ENCODE measurements at places on chromosomes 5 and 9. TPM values are rescaled to one million over a fixed set of nuclear protein-coding genes. Genes with fewer than 3 reads are reported as not detected.

GRCh38 chr9:15278091-15278687 lies 28.8 kb downstream of the TTC39B start:
- no peaks in the 10 kb centered on the region for H3K27me3 ChIP-seq
- DNase-seq = no peak
- H3K36me3 ChIP-seq = no peaks in the 10 kb centered on the region
- no peak overlapping the region for H3K4me3 ChIP-seq

SLC46A2 gene
- not detected for polyA plus RNA-seq

DNA sequence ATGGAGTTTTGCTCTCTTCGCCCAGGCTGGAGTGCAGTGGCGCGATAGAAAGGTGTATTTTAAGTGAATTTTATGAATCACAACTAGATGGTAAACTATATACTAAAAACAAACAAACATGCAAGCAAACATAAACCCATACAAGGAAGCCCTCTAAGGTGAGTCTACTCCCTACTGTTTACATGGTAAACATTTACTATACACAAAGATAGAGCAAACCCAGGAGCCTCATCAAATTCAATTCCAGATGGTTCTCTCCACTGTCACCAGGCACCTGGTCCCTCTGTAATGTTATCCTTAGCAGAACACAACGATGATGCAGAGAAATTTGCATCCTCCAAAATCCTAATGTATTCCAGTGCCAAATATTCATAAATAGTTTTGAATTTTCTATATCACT lies 17.9 kb downstream of the ANKH start:
- DNase-seq = no peak
- peaks cover 9% of the 10 kb centered on the region for H3K4me1 ChIP-seq
- peaks cover 33% of the 10 kb centered on the region for H3K36me3 ChIP-seq
- H3K27me3 ChIP-seq = no peaks in the 10 kb centered on the region
- no peak overlapping the region for H3K27ac ChIP-seq

GRCh38 chr5:86679949-86680348 lies 62.2 kb downstream of the COX7C start:
- no peaks in the 10 kb centered on the region for H3K36me3 ChIP-seq
- peaks cover 2% of the 10 kb centered on the region for H3K27me3 ChIP-seq
- H3K4me1 ChIP-seq = no peaks in the 10 kb centered on the region
- no peak overlapping the region for H3K4me3 ChIP-seq

DNA sequence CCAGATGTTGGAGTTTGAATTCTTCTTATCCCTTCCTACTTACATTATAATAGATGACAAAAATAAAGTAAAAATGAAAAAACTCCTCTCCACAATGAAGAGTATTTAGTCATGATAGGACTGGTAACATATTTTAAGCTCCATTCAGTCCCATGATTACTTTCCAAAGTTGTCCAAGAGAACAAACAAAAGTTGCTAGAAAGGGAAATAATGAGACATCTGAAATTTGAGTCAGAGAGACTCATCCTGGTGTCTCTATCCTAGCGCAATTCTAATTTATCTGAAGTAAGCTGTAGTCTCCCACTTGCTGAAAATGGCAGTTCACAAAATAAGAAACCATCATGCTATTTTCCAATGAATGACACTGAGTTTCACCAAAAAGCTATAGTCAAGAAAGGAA lies 152.2 kb downstream of the BNC2 start:
- DNase-seq = no peak
- H3K36me3 ChIP-seq = no peaks in the 10 kb centered on the region
- no peaks in the 10 kb centered on the region for H3K27me3 ChIP-seq
- no peak overlapping the region for H3K4me3 ChIP-seq

DNA sequence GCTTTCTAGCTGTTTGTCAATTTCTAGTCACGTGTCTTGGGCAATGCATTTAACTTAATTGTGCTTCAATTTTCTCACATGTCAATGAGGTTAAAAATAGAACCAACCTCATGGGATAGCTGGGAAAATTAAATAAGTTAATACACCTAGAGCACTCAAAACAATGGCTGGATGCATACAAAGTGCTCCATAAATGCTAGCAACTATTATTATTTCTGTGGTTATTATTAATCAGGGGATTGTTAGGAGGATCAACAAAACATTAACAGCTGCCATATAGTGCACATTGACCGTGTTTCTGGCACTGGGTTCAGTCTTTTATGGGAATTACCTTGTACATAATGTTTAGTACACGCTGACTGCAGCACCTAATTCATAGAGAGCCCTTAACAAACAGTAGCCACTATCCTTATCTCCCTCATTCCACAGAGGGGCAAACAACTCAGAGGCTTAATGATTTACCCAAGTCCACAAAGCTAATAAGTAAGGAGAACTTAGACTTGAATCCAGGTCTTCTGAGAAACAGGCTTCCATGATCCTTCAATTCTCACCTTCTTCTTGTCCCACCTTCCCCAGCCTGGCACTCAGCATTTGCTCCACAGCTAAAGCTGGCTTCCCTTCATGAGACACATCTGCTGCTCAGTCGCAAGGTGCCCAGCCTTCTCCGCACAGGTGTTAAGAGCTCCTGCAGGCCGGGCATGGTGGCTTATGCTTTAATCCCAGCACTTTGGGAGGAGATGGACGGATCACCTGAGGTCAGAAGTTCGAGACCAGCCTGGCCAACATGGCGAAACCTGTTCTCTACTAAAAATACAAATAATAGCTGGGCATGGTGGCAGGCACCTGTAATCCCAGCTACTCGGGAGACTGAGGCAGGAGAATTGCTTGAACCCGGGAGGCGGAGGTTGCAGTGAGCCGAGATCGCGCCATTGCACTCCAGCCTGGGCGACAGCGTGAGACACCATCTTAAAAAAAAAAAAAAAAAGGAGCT lies 137.4 kb upstream of the ABCA1 start:
- no peaks in the 10 kb centered on the region for H3K36me3 ChIP-seq
- H3K4me1 ChIP-seq = no peaks in the 10 kb centered on the region
- H3K27me3 ChIP-seq = no peaks in the 10 kb centered on the region
- H3K4me3 ChIP-seq = no peak overlapping the region

DNA sequence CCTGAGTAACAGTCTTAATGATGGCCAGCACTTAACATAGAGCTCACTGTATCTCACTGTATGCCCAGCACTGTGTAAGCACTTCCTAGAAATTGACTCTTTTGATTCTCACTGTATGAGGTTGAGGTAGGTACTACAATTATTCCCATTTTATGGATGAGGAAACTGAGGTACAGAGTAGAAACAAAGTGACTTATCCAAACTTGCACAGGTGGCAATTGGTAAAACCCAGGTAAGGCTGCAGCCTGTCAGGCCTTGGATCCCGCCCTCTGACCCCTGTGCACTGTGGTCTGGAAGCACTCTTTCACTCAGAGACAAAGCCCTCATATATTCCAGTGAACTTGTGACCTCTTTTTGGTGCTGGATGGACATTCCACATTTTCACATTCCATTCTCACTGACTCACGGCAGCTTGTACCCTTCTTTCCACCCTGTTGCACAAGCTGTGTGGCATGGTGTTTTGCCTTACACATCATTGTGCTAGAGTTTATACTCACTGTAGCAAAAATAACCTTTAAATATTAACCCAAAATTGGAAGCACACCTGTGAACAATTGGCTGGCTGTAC lies 21.7 kb downstream of the ANKRD55 start:
- no peaks in the 10 kb centered on the region for H3K27me3 ChIP-seq
- H3K36me3 ChIP-seq = no peaks in the 10 kb centered on the region
- no peak overlapping the region for H3K4me3 ChIP-seq

DNA sequence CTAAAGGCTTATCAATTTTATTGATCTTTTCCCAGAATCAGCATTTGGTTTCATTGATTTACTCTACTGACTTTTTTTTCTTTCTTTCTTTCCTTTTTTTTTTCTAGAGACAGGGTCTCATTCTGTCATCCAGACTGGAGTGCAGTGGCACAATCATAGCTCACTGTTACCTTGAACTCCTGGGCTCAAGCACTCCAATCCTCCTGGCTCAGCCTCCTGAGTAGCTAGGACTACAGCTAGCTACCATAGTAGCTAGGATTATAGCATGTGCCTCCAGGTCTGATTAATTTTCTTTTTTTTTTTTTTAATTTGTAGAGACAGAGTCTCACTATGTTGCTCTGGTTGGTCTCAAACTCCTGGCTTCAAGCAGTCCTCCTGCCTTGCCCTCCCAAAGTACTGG lies 11.7 kb downstream of the MLANA start:
- no peaks in the 10 kb centered on the region for H3K4me1 ChIP-seq
- peaks cover 12% of the 10 kb centered on the region for H3K36me3 ChIP-seq
- no peaks in the 10 kb centered on the region for H3K27me3 ChIP-seq
- no peak for DNase-seq

GRCh38 chr5:136724161-136724560 lies 358.8 kb upstream of the TRPC7 start:
- no peak overlapping the region for H3K27ac ChIP-seq
- no peaks in the 10 kb centered on the region for H3K27me3 ChIP-seq
- no peak for DNase-seq
- H3K4me1 ChIP-seq = no peaks in the 10 kb centered on the region

PRLR gene
- not detected for polyA plus RNA-seq

- H3K4me1 ChIP-seq = no peaks in the 10 kb centered on the region
- DNase-seq = no peak
- H3K4me3 ChIP-seq = no peak overlapping the region
- H3K27me3 ChIP-seq = no peaks in the 10 kb centered on the region
- H3K36me3 ChIP-seq = no peaks in the 10 kb centered on the region
- no peak overlapping the region for H3K27ac ChIP-seq
Observed at GRCh38 chr9:116940614-116941215, 253.6 kb downstream of the TRIM32 start.

GRCh38 chr5:73321757-73322436 lies 126.7 kb downstream of the FOXD1 start:
- H3K36me3 ChIP-seq = no peaks in the 10 kb centered on the region
- H3K27me3 ChIP-seq = peaks cover 2% of the 10 kb centered on the region
- H3K4me1 ChIP-seq = no peaks in the 10 kb centered on the region
- H3K27ac ChIP-seq = no peak overlapping the region
- H3K4me3 ChIP-seq = no peak overlapping the region

GRCh38 chr9:11457825-11458790 lies 845.3 kb upstream of the PTPRD start:
- H3K4me1 ChIP-seq = no peaks in the 10 kb centered on the region
- DNase-seq = no peak
- no peak overlapping the region for H3K27ac ChIP-seq
- no peak overlapping the region for H3K4me3 ChIP-seq
- H3K27me3 ChIP-seq = no peaks in the 10 kb centered on the region

FAM221B gene
- polyA plus RNA-seq = 0.03 TPM

- H3K4me1 ChIP-seq = no peaks in the 10 kb centered on the region
- H3K36me3 ChIP-seq = no peaks in the 10 kb centered on the region
- no peak overlapping the region for H3K4me3 ChIP-seq
- H3K27ac ChIP-seq = no peak overlapping the region
Observed at GRCh38 chr5:16497546-16497945, 31.9 kb upstream of the ZNF622 start.

PSAT1 gene
- polyA plus RNA-seq = 14.6 TPM

GRCh38 chr9:124353166-124353768 lies 62.0 kb downstream of the PSMB7 start:
- no peak for DNase-seq
- peaks cover 78% of the 10 kb centered on the region for H3K36me3 ChIP-seq
- H3K4me1 ChIP-seq = peaks cover 7% of the 10 kb centered on the region
- H3K27me3 ChIP-seq = no peaks in the 10 kb centered on the region
- H3K27ac ChIP-seq = no peak overlapping the region
- H3K4me3 ChIP-seq = no peak overlapping the region

- no peaks in the 10 kb centered on the region for H3K27me3 ChIP-seq
- H3K4me1 ChIP-seq = no peaks in the 10 kb centered on the region
- H3K4me3 ChIP-seq = no peak overlapping the region
Observed at GRCh38 chr9:4126996-4127395, 172.9 kb downstream of the GLIS3 start.

DNA sequence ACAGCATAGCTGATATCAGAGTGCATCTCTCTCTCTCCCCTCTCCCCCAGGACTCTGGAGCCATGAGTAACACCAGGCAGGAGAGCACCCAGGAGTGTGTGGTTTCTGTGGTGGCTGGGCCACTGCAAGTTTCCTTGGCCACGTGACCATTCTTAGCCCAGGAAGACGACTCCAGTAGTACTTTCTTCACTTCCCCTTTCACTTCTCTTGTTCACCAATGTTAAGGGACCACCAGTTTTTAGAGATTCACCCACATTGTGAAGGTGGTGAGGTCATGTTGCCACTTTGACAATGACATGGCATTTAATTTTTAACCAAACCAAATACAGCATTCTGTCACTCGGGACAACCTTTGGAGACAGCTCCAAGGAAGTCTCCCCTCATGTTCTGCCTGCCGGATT lies 17.9 kb upstream of the DAPK1 start:
- H3K36me3 ChIP-seq = no peaks in the 10 kb centered on the region
- H3K27me3 ChIP-seq = no peaks in the 10 kb centered on the region
- H3K4me1 ChIP-seq = no peaks in the 10 kb centered on the region
- H3K4me3 ChIP-seq = no peak overlapping the region
- no peak overlapping the region for H3K27ac ChIP-seq

AQP7 gene
- polyA plus RNA-seq = 0.20 TPM

DNA sequence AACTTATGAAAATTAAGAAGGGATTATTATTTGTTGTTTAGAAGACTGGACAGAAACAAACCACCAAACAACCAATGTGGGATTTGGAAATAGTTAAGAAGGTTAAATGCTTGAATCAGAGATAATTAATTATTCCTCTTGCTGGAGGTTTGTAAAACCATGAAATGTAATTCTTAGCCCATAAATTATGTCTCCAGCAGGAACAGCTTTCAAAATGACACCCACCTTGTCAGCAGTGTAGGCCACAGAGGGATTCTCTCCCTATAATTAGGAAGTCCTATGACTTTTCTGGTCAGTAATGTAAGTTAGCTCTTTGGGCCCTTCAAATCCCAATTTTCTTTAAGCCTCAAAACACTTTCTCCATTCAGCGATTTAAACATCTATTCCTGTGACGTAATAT lies 63.3 kb downstream of the DRD1 start:
- H3K27me3 ChIP-seq = peaks cover 7% of the 10 kb centered on the region
- no peaks in the 10 kb centered on the region for H3K36me3 ChIP-seq
- no peaks in the 10 kb centered on the region for H3K4me1 ChIP-seq
- DNase-seq = no peak
- no peak overlapping the region for H3K4me3 ChIP-seq

All from CD4-positive, CD25-positive, alpha-beta regulatory T cell (primary cell).